ENCODE measurements at places on chromosomes 13 and 19. TPM values are rescaled to one million over a fixed set of nuclear protein-coding genes. Genes with fewer than 3 reads are reported as not detected.
A peak's percentile ranks its signal among the peaks of the same experiment; 100 is the strongest.

DNA sequence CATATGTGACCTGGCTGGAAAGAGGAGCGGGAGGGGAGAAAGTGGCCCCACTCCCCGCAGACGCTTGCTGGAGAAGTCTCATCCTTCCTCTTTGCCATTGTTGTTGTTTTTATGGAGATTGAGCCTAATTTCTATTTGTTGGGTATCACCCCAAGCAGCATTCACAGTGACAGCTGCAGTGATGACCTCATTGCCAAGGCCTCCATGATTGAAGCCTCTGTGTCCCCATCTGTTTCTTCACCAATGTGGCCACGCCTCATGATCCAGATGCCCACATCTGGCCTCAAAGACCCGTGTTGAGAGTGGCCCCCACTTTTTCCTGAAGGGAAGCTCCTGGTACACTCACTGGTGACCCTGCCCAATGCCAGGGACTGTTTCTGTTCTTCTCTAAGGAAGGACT is 154.2 kb downstream of the SLC7A1 start:
- DNase-seq, result no peak

- no peak for DNase-seq
These were observed 15.0 kb downstream of the SPPL2B start for GRCh38 chr19:2343289-2343982.

- DNase-seq, result peak; percentile 86
These were observed 576 bp downstream of the DOT1L start for GRCh38 chr19:2164020-2164998.

- peak; percentile 25 for DNase-seq
These were observed 22.7 kb downstream of the SERTM1 start for GRCh38 chr13:36696410-36697010.

- DNase-seq, result no peak
These were observed 140.8 kb downstream of the MIPEP start for GRCh38 chr13:23748109-23748990.

GRCh38 chr13:93060144-93060543 is 166.5 kb upstream of the GPC6 start:
- no peak for DNase-seq

The CACNA1A gene
- polyA plus RNA-seq, result 0.30 TPM

DNA sequence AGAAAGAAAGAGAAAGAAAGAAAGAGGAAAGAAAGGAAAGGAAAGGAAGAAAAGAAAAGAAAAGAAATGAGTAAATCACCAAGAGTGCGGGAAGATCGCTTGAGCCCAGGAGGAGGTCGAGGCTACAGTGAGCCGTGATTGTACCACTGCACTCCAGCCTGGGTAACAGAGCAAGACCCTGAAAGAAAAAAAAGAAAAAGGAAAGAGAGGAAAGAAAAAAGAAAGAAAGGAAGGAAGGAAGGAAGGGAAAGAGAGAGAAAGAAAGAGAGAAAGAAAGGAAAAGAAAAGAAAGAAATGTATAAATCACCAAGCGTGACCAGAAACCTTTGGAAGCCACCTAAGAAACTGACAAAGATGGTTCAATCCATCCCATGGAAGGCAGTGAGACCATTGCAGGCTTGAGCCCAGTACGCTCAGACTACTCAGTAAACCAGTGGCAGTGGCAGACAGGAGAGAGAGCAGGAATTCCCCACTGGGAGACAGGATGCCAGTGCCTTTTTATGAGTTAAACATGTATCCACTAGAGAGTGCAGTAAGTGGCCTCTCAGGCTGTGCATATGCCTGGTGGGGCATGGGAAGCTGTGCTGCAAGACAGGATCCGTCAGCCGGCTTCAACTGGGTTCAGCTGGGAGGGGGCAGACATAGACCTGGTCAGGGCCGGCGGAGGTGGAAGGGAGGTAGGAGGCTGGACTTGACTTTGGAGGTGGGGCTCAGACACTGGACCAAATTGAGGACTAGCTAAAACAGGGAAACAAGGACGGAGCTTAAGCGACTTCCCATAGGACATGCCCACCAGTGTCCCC is 4.8 kb downstream of the GPR42 start:
- DNase-seq, result no peak

- DNase-seq, result peak; percentile 47
These were observed 34.3 kb downstream of the RASA3 start for GRCh38 chr13:114097893-114098688.

The LILRB2 gene
- 1.9 TPM for polyA plus RNA-seq

The FXYD3 gene
- polyA plus RNA-seq, result 26.4 TPM

DNA sequence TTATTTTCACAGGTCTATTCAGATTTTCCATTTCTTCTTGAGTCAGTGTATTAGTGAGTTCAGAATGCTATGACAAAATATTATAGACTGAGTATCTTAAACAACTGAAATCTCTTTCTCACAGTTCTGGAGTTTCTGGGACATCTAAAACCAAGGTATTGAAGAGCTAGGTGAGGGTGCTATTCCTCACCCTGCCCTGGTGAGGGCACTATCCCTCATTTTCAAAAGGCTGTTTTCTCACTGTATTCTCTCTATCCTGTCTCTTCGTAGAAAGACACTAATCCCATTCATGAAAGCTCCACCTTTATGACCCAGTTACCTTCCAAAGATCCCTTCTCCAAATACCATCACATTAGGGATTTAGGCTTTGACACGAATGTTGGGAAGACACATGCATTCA is 1617.1 kb downstream of the PCDH9 start:
- no peak for DNase-seq

DNA sequence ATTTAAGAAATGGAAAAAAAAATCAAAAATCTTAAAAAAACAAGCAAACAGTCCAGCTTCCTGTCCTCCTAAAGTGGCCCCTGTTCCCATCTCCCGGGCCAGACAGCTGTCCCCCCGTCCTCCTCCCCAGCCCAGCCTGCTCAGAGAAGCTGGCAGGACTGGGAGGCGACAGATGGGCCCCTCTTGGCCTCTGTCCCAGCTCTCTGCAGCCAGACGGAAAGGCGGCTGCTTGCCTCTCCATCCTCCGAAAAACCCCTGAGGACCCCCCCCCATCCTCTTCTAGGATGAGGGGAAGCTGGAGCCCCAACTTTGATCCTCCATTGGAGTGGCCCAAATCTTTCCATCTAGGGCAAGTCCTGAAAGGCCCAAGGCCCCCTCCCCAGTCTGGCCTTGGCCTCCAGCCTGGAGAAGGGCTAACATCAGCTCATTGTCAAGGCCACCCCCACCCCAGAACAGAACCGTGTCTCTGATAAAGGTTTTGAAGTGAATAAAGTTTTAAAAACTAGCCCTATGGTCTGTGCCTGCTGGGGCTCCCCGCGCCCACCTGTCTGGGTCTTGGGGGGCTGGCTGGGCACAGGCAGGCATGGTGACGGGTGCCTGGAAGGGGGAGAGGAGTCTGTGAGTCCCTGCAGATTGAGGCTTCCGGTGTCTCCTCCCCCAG is 3.8 kb downstream of the GADD45GIP1 start:
- DNase-seq, result peak; percentile 71

DNA sequence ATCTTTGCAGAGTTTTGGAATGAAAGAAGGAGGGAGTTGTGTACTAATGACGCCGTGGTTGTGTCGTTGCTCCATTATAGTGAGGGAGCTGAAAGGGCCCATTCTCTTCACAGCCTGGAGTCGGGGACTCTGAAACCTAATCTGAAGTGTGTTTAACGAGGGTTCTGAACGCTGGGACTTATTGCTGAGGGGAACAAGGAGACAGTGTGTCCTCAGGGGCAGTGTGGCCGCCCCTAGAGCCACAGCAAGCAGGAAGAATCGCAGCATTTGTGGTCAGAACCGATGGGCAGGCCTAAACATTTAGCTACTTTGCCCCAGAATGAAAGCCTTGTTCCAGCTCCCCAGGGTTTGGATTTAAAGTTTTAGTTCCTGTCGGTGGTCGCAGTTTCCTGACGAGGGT is 156.4 kb upstream of the RNF113B start:
- no peak for DNase-seq

The ERVV-1 gene
- polyA plus RNA-seq, result not detected

The COX6B2 gene
- polyA plus RNA-seq, result 0.62 TPM

DNA sequence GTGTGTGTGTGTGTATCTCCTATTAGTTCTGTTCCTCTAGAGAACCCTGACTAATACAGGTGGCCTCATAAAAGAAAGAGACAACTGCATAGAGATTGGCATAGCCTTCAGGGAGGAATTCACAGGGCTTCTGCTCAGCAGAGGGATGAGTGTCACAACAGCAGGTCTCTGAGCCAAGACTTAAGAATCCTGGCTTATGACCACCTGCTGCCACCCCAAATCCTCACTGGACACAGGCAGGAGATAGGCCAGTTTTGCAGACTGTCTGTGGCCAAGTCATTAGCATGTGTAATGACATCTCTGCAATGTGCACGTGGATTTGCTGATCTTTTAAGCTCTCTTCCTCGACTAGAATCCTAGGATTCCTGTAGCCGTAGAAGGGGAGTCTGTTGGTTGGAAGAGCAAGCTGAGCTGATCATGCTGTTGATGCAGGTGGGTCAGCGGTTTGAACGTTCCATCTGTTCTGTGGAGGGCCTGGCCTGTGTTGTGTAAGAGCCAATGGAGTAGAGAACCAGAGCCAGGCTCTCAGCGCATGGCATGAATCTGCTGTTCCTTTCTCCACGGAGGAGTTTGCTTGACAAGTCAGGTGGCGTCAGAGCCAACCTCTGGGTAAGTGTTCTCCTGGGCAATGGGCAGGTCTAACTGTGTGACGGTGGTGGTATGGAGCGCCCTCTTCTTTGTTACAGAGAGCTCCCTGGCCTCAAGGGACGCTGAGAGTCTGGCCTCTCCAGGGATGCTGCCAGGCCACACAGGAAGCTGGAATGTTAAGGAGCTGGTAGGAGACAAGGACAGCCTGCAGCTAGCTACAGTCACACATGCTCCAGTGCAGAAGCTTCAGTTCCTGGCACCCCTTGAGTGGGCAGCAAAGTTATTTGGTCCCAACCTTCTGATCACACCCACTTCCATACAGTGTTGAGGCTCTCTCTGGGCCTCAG is 503.1 kb downstream of the FOXO1 start:
- no peak for DNase-seq

DNA sequence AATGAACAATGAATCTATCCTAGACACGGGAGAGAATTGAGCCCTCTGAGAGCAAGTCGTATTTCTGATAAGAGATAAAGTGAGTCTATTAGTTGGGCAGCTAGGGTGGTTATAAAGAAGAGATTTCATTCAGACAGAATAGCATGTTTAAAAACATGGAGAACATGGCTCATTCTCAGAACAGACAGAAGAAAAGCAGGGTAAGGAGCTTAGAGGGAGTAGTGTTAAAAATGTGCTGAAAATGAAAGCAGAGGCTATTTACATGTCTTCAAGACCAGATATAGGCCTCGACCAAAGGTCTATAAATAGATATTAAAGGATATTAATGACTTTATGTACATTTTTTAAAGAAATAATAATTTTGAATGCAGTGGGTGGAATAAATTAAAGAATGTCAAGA is 149.5 kb downstream of the SLITRK1 start:
- no peak for DNase-seq

DNA sequence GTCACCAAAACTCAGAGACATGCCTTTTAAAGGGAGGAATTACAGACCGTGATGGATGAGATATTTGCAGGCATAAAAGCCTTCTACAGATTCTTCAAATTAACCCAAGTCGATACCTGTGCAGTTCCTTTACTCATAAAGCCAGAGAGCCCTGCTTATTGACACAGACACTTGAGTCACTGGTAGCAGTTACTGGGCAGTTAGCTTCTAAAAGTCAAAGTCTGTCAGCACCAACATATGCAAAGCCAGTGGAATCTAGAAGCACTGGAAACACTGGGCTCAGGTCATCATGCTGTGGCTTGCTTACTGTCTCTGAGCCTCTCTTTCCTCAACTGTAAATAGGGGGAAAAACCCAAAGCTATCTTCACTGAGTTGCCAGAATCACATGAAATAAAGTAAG is 25.7 kb upstream of the LRCH1 start:
- DNase-seq, result no peak

The SPACA4 gene
- polyA plus RNA-seq, result not detected

DNA sequence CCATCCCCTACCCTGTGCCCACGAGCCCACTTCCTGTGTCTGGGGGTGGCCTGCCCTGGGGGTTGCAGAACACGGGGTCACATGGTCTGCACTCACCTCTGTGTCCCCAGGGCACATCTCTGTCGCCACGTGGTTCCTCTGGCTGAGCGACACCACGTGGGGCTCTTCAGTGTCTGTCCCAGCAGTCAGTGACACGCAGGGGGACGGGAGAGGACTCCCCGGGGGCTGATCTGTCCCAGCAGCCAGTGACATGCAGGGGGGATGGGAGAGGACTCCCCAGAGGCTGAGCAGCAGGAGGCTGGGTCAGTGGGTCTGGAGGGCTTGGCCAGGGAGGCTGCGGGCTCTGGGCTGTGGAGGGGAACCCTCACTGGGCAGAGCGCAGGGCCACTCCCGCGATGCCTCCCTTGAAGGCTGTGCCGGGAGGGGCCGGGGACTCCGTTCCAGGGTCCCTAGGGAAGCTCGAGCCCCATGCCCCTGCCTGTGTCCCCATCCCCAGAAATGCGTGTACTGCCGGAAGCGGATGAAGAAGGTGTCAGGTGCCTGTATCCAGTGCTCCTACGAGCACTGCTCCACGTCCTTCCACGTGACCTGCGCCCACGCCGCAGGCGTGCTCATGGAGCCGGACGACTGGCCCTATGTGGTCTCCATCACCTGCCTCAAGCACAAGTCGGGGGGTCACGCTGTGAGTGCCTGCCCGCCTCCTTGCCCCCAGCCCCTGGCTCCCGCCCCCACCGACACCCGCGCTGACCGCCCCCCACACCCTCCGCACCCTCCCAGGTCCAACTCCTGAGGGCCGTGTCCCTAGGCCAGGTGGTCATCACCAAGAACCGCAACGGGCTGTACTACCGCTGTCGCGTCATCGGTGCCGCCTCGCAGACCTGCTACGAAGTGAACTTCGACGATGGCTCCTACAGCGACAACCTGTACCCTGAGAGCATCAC is 174.8 kb downstream of the KDM4B start:
- no peak for DNase-seq

The SERTM1 gene
- not detected for polyA plus RNA-seq

- DNase-seq, result no peak
These were observed 66.7 kb downstream of the FOXO1 start for GRCh38 chr13:40599747-40600146.

DNA sequence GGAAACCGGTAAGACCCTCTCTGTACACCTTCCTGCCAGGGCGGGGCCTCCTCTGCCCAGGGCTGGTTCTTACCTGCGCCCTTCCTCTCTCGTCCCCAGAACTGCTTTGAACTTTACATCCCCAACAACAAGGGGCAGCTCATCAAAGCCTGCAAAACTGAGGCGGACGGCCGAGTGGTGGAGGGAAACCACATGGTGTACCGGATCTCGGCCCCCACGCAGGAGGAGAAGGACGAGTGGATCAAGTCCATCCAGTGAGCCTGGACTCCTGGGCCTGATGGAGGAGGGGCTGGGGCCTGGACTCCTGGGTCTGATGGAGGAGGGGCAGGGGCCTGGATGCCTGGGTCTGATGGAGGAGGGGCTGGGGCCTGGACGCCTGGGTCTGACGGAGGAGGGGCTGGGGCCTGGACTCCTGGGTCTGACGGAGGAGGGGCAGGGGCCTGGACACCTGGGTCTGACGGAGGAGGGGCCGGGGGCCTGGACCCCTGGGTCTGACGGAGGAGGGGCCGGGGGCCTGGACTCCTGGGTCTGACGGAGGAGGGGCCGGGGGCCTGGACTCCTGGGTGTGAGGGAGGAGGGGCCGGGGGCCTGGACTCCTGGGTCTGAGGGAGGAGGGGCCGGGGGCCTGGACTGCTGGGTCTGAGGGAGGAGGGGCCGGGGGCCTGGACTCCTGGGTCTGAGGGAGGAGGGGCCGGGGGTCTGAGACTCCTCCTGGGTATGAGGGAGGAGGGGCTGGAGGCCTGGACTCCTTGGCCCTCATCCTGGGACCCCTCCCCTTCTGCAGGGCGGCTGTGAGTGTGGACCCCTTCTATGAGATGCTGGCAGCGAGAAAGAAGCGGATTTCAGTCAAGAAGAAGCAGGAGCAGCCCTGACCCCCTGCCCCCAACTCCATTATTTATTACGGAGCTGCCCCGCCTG is 9.4 kb downstream of the CYTH2 start:
- no peak for DNase-seq

- no peak for DNase-seq
These were observed 848.1 kb downstream of the SLITRK6 start for GRCh38 chr13:84951128-84951527.

The CTU1 gene
- polyA plus RNA-seq, result 5.2 TPM
